ENCODE measurements at places on chromosomes 16 and 17. TPM values are rescaled to one million over a fixed set of nuclear protein-coding genes. Genes with fewer than 3 reads are reported as not detected.

Gene KRTAP4-9
- 5.2 TPM for total RNA-seq

Gene CPNE2
- 20.6 TPM for total RNA-seq

Gene TSNAXIP1
- total RNA-seq: 0.59 TPM

Gene FBXL19
- total RNA-seq: 9.8 TPM

Gene ZNF689
- total RNA-seq: 3.3 TPM

Gene NPTX1
- total RNA-seq: 0.30 TPM

Gene GGT6
- total RNA-seq: 6.1 TPM

Gene CCL4L2
- total RNA-seq: 19.3 TPM

Gene MEOX1
- total RNA-seq: 10.9 TPM

Gene TMIGD1
- total RNA-seq: not detected

Gene PLXDC1
- 5.4 TPM for total RNA-seq

Gene PRSS27
- 0.39 TPM for total RNA-seq

Gene ANKRD40
- 24.8 TPM for total RNA-seq

Gene RND2
- 0.79 TPM for total RNA-seq

Gene HOXB7
- total RNA-seq: 2.7 TPM

Gene TEFM
- 11.7 TPM for total RNA-seq

Gene KRTAP4-1
- total RNA-seq: 3.6 TPM

Gene EMP2
- 63.1 TPM for total RNA-seq

Gene CDH1
- 83.0 TPM for total RNA-seq

Gene C16orf92
- total RNA-seq: not detected

Gene CCL7
- not detected for total RNA-seq

Gene CISD3
- 1.6 TPM for total RNA-seq

Gene DDX19B
- 18.7 TPM for total RNA-seq

Gene TPPP3
- 22.6 TPM for total RNA-seq

Gene KRTAP9-3
- 7.3 TPM for total RNA-seq

Gene GNGT2
- total RNA-seq: not detected

Gene XYLT1
- total RNA-seq: 14.7 TPM

Gene SDK2
- total RNA-seq: 1.6 TPM

Gene TAC4
- total RNA-seq: not detected

Gene CARHSP1
- total RNA-seq: 34.9 TPM

Gene ST6GALNAC1
- total RNA-seq: not detected

Gene KRTAP2-3
- 0.30 TPM for total RNA-seq

Gene COA3
- total RNA-seq: 41.6 TPM

Gene CTRB1
- not detected for total RNA-seq

Gene CHST6
- total RNA-seq: 0.69 TPM

Gene COPZ2
- total RNA-seq: 43.1 TPM

Gene FOXC2
- 0.10 TPM for total RNA-seq

Gene PTGES3L
- total RNA-seq: 4.8 TPM

Gene SPATA33
- 3.4 TPM for total RNA-seq

Gene ZNF174
- 5.7 TPM for total RNA-seq

Gene OR1A1
- not detected for total RNA-seq

Gene USP43
- 0.99 TPM for total RNA-seq

Gene VASN
- total RNA-seq: 20.6 TPM

Gene ARMC5
- 3.6 TPM for total RNA-seq

Gene COX6A2
- total RNA-seq: 16.3 TPM

Gene GP1BA
- 0.10 TPM for total RNA-seq

Gene CDC6
- 7.1 TPM for total RNA-seq

Gene MEIOB
- total RNA-seq: 0.39 TPM

Gene PRCD
- total RNA-seq: 2.7 TPM

Gene LYRM9
- 10.8 TPM for total RNA-seq

Gene P2RX1
- 2.6 TPM for total RNA-seq

Gene KRTAP3-1
- 5.3 TPM for total RNA-seq

Gene ARL17B
- 15.2 TPM for total RNA-seq

Gene TPSD1
- total RNA-seq: 1.3 TPM

Gene GRAP
- 2.2 TPM for total RNA-seq
